Mesendoderm (in vitro differentiated cells): ENCODE measurements at places on chromosomes 5 and 9.

- DNase-seq = peak; percentile 86
These were observed 31.6 kb upstream of the UBAC1 start for GRCh38 chr9:135992486-135993408.

GRCh38 chr5:167001246-167001645, 1290.2 kb upstream of the WWC1 start:
- no peak for DNase-seq

GRCh38 chr5:166948679-166949078, 1342.8 kb upstream of the WWC1 start:
- no peak for DNase-seq

DNA sequence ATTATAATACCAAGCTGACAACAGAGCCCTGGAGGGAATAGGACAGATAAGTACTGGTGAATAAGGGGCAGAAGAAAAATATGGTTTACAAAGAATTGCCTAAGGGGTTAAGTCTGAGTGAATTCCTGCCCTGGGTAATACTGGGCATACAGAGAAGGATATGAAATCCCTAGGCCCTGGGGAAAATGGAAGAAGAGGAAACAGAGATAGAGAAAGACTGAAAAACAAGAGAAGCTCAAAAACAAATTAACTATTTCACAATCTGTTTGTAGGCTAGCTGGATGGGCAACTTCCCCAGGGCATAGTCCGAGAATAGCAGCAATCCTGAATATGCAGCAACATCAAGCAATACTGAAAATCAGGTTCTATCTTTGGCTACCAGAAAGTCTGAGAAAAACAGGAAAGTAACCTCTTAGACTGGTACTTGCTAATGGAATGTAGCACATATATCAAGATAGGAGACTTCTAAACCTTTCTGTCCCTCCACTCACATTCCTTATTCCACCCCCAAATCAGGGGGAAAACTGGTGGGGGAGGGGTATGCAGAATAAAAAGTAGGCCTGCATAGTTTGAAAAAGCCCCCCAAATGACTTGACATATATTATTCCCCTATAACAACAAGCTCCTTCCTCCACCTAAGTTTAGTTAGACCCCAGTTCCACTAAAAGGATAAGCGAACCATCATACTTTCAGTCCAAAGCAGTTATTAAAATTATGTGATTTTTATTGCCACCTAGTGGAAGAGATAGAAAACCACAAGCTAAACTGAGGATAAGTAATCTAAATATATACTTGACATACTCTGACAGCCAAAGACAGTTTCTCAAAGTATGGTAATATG, 20.6 kb downstream of the SLC38A9 start:
- peak; percentile 57 for DNase-seq

- no peak for DNase-seq
These were observed 34.2 kb upstream of the MSH3 start for GRCh38 chr5:80620211-80620610.

DNA sequence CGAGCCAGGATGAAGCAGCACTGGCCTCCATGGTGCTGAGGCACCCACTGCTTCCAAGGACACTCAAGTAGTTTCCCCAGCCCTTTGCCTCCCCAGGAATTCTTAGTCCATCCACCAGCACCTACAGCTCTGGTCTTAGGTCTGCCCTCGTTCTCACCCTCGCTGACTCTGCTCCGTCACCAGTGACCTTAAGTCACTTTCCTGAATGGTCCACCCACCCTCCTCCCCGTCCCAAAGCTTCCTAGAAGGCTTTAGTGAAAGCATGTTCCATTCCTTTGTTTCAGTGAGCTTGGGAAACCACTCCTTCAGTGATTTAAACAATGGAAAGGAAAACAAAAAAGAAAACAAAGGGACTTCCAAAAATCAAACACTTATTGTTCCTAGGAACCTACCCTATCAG, 54.6 kb upstream of the MAP3K1 start:
- DNase-seq = peak; percentile 34
